ENCODE measurements at places on chromosomes 3 and 15. TPM values are rescaled to one million over a fixed set of nuclear protein-coding genes. Genes with fewer than 3 reads are reported as not detected.
A peak's percentile ranks its signal among the peaks of the same experiment; 100 is the strongest.

PKM gene
- total RNA-seq: 581 TPM

HRG gene
- total RNA-seq: not detected

GABRR3 gene
- not detected for total RNA-seq

SEMA5B gene
- not detected for total RNA-seq

CCRL2 gene
- total RNA-seq: 3.0 TPM

DNA sequence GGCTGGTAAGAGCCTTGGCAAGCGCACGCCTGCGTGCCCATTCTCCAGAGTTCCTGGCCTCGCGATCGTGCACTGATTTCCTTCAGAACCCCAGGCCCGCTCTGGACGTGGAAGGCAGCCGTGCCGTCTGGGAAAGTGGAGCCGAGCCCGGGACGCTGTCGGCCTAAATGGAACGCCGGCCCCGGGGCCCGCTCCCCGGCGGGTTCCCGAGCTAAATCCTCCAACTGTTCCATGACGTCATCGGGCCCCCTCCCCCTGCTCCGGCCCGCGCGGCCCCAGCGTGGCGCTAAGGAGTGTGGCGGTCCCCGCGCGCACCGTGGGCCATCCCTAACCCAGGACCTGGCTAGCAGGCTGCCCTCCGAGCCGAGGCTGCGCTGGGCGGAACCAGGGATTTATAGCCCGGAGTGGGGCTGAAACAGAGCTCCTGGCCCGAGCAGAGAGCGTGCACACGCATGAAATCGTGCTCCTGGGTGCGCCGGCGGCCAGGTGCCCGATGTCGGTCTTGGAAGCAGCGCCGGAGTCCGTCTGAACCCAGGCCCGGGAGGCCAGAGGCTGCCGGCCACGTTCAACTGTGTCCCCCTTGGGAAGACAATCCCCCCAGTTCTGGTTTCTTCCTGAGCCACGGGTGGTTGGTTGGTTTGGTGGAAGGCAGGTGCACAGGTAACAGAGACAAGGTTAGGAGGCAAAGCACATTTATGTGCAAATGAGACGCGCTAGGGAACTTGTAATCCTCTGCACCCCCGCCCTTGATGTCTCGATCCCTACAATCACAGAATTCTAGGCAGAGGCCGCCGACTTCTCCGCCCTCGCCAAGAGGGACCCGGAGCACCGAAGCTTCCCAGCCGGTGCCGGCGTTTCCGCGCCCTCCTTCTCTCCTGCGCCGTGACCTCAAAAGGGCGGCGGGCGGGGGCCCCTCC lies 84.9 kb upstream of the ETV5 start:
- ATAC-seq: peak; percentile 55

GRCh38 chr15:70741107-70741531 lies 22.2 kb downstream of the UACA start:
- ATAC-seq: peak; percentile 86

DNA sequence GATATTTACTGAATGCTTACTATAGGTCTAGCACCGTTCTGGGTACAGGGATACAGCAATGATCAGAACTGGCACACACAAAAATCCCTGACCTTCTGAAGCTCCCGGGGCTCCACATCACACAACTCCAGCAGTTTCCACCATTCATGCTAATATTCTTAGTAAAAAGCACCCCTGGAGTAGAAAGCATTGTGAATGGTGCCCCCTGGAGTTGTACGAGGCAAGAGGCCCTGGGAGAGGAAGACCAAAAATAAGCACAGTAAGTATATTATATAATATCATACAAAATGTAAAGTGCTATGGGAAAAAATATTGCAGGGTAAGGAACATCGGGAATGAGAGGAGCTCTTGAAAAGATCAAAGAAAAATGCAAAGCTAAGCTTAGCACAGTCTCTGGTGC lies 790 bp upstream of the SRGAP3 start:
- no peak for ATAC-seq

DNA sequence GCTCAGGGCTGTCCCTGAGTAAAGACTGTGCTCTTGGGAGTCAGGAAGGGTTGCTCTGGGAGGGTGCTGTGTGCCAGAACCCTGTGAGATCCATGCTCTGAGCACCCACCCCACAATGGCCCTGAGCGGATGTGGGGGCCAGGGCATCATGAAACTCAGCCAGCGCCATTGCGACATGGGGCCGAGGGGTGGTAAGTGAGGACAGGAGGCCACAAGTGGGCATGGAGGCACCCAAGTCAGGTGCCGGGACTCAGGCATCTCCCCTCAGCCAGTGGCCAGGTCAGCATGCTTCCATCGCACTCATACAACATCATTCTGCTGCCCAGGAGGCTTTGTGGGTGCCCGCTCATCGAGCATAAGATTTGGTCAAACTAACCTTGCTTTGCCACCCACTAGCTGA lies 19.6 kb downstream of the ATP2B2 start:
- ATAC-seq: no peak

DNA sequence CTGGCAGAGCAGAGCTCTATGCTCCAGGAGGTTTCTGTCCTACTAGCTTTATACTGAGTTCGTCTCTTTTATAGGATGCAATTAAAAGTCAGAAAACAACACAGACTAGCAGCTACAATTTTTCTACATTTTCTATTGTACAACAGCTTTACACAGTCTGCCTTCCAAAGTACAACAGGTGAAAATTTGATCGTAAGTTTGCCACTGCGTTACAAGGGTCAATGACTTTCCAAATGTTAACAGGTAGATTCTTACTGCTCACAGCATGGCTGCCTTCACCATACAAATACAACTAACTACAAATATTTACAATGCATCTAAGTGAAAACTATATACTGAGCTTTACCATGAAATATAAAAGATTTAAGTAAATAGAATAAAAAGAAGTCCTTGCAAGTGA lies 268.6 kb upstream of the SLCO3A1 start:
- ATAC-seq: no peak

DNA sequence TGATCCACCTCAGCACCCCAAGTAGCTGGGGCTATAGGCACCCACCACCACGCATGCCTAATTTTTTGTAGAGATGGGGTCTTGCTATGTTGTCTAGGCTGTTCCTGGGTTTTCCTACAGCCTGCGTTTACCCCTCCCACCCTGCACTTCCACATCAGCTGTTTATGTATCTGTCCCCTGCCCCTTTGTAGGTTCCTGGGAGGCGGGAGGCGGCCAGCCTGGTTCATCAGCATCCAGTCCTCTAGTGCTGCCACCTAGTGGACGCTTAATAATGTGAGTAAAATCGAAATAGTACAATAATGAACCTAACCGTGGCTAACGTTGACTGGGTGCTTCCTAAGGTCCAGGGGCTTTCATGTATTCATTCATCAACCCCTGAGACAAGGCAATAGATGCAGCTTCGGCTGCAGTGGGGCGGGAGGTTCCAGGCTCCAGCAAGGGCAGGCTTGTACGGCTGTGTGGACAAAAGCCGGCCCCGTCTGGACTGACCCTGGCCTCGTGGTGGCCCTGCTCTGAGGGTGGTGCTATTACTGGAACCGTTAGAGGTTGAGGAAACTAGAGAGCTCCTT lies 1.2 kb upstream of the LCTL start:
- peak; percentile 69 for ATAC-seq

DNA sequence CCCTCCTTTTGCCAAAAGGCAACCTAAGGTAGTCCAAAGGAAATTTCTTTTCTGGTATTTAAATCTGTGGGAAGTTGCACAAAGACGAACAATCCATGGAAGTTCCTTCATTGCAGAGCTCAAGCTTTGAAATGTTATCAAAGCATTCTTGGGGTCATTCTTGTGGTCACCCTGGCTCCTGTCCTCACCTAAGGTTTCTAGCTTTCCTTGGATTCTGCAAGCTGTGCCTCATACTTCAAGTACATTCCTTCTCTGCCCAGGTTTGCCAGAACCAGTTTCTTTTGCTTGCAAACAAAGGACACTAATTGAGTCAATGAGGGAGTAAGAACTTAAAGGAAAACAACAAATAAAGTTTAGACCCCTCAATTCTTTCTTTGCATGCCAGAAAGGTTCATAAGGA lies 329.8 kb upstream of the PDZRN3 start:
- ATAC-seq: no peak

DNA sequence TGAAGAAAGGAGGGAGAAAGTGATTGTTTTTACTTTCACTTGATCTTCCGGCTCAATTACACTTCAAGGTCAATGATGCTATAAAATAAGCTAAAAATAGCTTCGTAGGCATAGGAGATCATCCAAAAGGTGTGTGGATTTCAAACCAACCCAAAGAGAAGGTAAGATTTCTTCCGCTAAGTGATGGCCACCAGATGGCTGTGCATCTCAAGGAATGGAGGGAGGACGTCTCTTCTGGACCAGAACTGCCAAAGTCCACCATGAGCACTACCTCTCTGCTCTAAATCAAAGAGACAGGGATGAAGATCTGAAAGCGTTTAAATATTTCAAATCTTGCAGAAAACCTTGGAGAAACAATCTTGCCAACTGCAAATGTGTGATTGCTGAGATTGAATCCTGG lies 199.1 kb upstream of the ZPLD1 start:
- ATAC-seq: no peak

DNA sequence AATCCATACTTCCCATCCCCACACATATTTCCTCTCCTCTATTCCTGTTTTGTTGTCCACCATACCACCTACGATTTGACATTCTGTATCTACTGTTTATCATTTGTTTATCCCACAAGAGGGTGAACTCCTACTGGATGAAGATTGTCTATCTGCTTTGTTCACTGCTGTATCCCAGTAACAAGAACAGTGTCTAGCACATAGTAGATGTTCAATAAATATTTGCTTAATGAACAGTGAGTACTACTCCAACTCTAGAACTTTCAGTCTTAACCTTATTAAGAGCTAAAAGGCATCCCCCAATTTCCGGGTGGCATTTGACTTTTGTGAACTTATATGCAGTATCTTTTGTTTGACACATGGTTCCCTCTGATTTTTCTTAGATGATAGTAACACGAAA lies 1.3 kb downstream of the PYGO1 start:
- ATAC-seq: no peak

GRCh38 chr3:98906230-98906629 lies 4.7 kb upstream of the DCBLD2 start:
- ATAC-seq: no peak

DNA sequence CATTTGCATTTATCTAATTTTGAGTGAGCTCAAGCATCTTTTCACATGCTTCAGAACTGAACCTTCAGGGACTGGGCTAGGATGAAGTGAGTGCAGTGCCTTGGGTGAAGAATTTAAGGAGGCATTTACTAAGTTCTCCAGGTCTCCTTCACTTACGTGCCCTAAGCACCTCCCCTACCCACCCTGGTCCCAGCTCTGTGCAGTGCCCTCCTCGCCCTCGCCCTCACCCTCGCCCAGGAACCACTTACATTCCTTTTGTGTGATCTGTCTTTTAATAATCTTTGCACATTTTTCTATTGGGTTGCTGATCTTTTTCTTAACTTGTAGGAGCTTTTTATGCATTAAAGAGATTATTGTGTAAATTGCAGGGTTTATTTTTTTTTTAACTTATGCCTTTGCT lies 322.6 kb downstream of the THSD4 start:
- no peak for ATAC-seq

DNA sequence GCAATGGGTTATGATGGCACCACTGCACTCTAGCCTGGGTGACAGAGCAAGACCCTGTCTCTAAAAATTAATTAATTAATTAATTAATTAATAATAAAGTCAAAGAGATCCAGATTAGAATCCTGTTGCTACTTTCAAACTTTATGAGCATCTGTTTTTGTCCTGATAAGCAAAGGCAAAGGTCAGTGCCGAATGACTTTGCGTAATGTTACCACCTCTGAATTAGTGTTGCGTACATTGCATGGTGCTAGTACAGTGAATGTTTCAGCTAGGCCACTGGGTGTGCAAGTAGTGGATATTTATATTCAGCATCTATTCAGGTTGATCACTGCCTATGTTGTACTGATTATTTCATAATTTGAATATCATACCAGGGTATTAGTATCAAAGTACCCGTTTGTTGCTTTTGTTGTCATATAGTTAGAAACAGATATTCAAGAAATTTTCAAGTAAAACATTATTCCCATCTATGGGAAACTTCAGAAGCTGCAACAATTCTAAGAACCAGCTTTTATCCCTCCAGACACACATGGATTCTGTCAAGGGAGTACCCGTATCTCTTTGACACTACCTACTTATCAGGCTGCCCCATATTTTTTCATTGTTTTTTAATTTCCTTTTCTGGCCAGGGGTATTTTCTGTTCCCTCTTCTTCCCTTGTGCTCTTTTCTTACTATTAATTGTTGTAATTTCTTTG lies 127.1 kb upstream of the GRM7 start:
- no peak for ATAC-seq

DNA sequence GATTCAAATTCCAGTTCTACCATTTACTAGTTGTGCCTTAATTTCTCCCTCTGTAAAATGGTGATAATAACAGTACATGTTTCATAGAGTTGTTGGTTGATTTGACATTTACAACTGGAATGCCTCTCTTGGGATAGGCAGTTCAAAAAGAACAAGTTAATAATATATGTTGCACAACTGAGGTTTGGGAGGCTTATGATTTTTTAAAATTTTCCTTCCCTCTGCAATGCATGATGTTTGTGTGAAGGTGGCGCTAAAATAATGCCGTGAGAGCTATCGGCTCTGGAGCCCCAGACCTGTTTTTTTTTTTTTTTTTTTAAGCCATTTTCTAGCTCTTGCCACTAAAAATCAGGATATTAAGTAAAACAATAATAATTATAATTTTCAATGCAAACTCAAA lies 18.6 kb downstream of the DNAJB11 start:
- ATAC-seq: no peak

Data from gastroesophageal sphincter (tissue), 4 donors.